DMS153 (cell line): ENCODE measurements at places on chromosomes 7 and 10.

DNA sequence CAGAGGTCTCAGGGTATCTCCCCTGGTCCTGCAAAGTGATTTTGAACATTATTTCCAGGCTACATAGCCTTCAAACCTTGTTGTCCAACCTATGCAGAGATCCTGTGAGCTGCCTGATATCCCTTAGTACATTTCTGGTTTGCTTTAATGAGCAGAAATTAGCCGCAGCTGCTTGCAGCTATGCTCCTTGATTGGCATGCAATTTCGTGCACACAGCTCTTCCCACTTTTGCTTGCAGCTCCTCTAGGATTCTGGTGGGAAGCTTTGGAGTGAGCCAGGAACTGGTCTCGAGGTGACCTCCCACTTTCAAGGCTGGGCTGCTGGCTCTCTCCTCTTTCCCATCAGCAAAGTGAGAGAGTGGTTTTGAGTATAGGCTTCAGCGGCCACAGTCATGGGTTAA is 45.8 kb downstream of the OAT start:
- no peak for DNase-seq

- DNase-seq: no peak
These were observed 4.4 kb upstream of the TBX20 start for GRCh38 chr7:35258125-35258867.

DNA sequence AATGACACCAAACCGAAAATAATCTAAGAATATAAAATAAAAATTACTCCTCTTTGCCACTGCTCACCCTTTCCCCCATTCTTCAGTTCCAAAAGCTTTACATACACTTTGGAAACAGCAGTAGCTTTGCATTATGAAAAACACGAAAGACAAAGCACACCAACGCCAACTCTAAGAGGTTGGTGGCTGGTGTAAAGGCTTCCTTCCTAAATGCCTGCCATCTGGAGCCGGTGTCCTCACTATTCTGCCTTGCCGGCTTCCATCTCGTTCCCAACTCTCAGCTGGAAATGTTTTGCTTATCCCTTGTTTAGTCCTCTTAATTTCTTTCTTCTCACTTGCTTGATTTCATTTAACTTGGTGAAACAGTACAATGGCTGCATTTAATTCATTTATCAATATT is 281.1 kb upstream of the LRRN3 start:
- no peak for DNase-seq

GRCh38 chr10:29860166-29860565 is 199.2 kb downstream of the JCAD start:
- no peak for DNase-seq

- no peak for DNase-seq
These were observed 49.9 kb downstream of the SORCS3 start for GRCh38 chr10:104690959-104691358.

- DNase-seq: no peak
These were observed 35.3 kb upstream of the DPYSL4 start for GRCh38 chr10:132151286-132151950.

GRCh38 chr10:79137826-79138225 is 69.1 kb downstream of the ZMIZ1 start:
- DNase-seq: no peak

DNA sequence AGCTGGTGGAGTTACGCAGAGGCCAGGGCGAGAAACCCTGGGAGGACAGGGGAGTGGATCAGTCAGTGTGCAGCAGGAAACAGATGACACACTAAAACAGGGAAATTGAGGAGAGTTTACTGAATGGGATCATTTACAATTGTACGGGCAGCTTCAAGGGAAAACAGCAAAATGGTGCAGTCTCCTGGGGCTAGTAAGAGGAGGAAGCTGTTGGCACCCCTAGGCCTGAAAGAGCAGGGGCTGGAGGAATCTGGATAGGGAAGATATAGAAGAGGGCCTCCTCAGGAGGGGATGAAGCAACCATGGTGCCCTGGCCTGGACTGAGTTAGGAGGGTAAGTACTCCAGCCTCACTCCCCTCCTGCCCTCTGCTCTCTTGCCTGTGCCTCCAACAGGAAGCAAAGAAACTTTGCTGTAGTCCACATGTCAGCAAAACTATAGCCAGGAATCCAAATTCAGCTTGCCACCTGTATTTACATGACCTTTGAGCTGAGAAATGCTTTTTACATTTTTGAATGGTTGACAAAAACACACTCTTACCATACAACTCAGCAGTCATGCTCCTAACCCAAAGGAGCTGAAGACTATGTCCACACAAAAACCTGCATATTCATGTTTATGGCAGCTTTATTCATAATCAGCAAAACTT is 52.3 kb upstream of the OPN4 start:
- DNase-seq: no peak

- no peak for DNase-seq
These were observed 23.8 kb downstream of the PLPP4 start for GRCh38 chr10:120480848-120481247.

DNA sequence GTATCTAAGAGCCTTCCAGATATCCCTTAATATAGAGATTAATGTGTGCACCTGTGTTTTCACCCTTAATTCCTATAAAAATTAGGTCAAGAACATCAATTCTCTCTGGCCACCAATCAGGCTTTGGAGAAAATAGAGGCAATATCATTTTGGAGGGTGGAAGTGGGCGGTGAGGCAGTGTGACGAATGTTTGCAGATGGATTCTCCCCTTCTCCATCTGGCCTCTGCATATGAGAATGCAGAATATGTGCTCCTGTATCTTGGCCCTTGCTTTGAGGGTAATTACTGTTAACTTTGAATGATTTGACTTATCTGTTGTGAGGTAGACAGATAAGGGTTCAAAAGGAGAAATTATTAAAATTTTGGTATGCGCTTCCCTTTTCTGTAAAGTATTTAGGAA is 304.0 kb upstream of the NPSR1 start:
- DNase-seq: no peak
